ENCODE measurements at places on chromosomes 11 and 22.
A peak's percentile ranks its signal among the peaks of the same experiment; 100 is the strongest.

- DNase-seq, result peak; percentile 66
Observed at GRCh38 chr11:16605894-16606783, 132.3 kb upstream of the C11orf58 start.

DNA sequence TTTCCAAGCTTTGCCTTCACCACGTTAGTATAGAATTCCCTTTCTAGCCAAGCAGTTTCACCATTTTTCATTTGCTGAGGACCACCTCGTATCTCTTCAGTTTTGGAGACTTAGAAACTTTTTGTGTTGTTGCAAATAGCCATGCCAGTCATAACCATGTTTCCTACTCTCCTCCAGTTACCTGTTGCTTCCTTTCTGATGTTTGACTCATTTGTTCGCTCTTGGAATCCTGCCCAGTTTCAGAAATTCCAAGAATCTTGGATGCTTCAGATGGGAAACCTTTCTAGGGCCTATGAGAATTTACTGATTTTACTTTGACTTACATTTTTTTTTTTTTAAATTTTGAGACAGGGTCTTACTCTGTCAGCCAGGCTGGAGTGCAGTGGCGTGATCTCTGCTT is 65.4 kb downstream of the PPP6R3 start:
- no peak for DNase-seq

DNA sequence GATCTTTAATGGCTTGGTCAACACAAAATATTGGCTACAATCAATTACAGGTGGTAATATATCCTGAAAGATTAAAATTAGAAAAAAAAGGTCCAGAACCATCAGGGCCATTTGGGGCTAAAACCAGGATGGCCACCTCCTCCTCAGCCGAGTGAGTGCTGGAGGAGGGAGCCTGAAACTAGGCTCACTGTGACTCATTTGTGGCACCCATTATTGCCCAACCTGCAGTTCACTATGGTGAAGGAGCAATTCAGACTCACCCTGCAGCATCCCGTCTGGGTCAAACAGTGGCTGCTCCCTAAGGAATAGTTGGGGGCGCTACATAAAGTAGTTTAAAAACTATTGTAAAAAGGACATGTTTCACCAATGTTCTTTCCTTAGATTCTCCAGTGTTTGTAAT is 60.7 kb downstream of the GLYATL1 start:
- DNase-seq, result no peak

DNA sequence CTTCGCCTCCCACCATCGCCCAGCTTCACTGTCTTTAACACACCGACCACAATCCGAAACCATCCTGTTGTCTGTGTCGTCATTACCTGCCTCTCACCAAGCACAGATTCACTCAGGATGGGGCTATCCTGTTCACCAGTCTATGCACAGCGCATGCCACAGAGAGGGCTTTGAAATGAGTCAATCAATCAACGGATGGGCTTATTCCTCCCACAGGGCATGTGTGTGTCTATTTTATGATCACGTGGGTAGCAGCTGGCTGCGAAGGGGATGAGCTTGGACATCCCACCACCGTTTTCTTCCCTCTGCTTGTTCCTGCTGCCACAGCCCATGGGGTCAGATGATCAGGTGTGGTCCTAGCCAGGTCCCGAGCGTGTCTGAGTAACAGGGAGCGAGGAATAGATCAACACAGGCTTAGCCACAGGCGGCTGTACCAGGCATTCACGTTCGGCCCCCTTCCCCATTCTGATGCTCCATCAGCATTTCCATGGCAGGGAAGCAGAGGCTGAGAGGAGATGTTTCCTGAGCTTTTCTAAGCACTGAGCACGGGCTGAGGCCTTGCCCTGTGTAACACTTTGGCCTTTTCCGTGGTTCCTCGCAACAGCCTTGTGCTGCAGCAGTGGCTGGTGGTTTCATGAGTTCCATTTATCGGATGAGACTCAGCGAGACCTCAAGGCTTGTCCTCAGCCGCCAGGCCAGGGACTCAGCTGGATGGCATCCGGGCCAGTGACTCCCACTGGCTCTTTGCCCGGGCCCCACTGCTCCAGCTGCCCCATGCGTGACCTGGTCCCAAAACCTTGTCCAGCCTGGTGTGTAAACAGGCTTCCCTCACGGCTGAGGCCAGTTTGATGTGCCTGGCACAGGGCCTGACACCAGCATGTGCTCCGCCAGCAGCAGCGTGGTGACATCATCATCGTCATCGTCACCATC is 48.1 kb upstream of the FGF3 start:
- DNase-seq, result no peak

- DNase-seq, result no peak
Observed at GRCh38 chr11:105132716-105133511, 6.7 kb downstream of the CARD18 start.

- DNase-seq, result no peak
Observed at GRCh38 chr11:73978576-73979086, 4.0 kb downstream of the UCP2 start.

DNA sequence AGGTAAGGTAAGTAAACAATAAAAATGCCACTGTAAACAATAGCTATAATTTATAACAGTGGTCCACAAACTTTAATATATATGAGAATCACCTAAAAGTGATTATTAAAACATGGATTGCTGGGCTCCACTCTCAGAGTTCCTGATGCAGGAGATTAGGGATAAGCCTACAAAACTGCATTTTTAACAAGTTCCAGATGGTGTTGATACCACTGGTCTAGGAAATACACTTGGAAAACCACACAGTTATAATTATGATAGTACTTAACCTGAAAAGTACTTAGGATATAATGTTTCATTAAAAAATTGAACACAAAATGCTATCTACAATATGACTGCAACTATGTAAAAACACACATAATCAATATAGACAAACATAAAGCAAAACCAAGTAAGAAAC is 20.4 kb downstream of the FCHSD2 start:
- no peak for DNase-seq
